ENCODE measurements at places on chromosomes 3 and 15.

DNA sequence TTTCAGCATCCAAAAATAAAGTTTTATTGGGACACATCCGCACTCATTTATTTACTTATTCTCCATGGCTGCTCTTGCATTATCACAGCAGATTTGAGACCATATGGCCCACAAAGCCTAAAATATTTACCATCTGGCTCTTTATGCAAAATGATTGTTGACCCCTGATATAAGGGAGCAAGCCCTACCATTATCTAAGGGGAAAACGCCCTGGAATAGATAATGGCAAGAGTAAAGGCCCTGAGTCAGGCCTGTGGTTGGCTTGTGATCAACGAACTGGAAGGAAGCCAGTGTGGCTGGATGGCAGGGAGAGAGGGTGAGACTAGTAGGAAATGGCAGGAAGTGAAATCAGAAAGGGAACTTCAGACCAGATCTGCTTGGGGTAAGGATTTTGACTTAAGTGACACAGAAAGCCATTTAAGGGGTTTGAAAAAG, 24.6 kb upstream of the DMXL2 start:
- DNase-seq = no peak

DNA sequence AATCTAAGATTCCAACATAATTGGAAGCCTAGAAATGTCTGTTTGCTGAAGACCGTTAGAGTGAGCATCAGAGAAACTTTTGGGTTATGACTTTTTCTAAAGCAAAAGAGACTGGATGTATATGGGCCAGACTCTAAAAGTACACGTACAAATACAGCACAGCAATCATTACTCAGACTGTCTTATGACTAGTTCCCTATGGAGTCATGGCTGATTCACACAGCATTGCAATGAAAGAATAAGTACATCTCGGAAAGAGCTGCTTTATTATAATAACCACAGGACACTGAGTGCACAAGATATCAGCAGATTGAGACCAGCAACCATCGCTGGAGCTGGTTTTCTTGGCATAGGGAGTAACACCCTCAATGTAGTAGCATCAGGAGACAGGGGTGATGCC, 618.6 kb downstream of the NLGN1 start:
- DNase-seq = no peak

GRCh38 chr15:33612721-33613304, 302.0 kb downstream of the RYR3 start:
- no peak for DNase-seq

GRCh38 chr15:69801144-69801543, 296.6 kb downstream of the TLE3 start:
- DNase-seq = no peak
